ENCODE measurements at places on chromosomes 11 and 22.

DNA sequence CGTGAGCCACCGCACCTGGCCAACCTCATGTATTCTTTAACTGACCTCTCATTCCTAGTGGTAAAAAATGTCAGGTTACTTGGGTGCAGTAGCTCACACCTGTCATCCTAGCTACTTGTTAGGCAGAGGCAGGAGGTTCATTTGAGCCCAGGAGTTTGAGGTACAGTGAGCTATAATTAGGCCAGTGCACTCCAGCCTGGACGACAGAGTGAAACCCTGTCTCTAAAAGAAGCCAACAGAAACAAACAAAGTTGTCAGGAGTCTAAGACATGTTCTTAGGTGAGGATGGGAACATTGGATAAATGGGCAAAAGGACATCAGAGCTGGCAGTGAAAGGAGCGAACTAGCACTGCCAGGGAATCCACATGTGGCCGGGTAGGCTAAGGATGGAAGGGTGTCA, 18.1 kb downstream of the MADD start:
- DNase-seq = no peak

GRCh38 chr11:128551058-128551457, 36.3 kb downstream of the ETS1 start:
- DNase-seq = no peak

- DNase-seq = no peak
These were observed 29.5 kb downstream of the DKK3 start for GRCh38 chr11:11978792-11979487.

GRCh38 chr22:44664149-44664548, 37.9 kb upstream of the PRR5 start:
- DNase-seq = no peak

GRCh38 chr11:103528596-103528995, 419.4 kb downstream of the DYNC2H1 start:
- no peak for DNase-seq

DNA sequence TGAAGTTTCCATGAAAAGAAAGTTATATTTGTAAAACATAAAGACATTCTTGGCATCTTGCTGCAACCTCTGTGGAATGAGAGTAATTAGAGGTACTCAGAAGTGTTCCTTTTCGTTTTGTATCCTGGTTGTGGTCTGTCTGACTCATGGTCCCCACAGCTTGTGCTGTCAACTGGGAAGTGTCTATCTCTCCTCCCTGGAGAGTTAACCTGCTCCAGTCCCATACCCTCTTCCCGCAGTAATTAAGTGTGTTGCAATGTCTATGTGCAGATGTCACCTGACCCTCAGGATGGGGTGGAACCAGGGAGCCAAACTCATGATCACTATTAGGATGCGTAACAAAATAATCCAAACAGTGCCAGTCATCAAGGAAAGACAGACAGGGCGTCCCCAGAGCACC, 23.0 kb upstream of the ZDHHC13 start:
- no peak for DNase-seq

GRCh38 chr11:116221351-116221750, 551.4 kb downstream of the BUD13 start:
- no peak for DNase-seq

- no peak for DNase-seq
These were observed 4.6 kb upstream of the GALR3 start for GRCh38 chr22:37818409-37819104.

- no peak for DNase-seq
These were observed 71.5 kb downstream of the TYR start for GRCh38 chr11:89249196-89249595.

DNA sequence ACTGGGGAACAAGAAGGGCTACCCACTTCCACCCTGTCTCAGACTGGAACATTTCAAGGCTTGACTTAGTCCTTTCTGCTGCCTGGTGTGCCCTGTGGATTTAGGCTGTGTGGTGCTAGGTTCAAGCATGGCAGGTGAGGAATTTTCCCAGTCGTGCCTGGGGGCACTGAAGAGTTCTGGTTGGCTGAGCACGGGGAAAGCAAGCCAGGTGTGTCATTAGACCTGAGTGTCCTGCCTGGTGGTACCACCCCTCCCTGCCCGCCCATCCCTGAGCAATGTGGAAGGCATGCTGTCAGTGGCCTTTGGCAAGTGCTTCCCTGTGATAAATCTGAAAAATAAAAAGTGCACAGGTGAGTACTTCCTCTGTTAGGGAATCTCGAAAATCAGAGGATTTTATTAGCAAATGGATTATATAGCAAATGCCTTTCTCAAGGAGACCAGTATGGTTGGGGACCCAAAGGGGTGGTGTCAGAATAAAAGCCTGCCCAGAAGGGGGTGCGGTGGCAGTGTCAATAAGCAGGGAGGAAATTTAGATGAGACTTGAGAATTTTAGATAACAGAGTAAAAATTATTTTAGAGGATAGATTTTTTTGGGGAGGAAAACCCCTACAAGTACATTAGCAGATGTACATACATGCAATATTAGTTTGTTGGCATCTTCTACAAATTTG, 22.8 kb downstream of the TEAD1 start:
- DNase-seq = no peak

GRCh38 chr22:49327411-49328117, 500.1 kb downstream of the BRD1 start:
- no peak for DNase-seq

- no peak for DNase-seq
These were observed 4.6 kb downstream of the MRTFA start for GRCh38 chr22:40631925-40632324.

- no peak for DNase-seq
These were observed 21.0 kb upstream of the CFAP300 start for GRCh38 chr11:102026217-102026616.

GRCh38 chr22:25487508-25487907, 77.0 kb upstream of the GRK3 start:
- no peak for DNase-seq

- no peak for DNase-seq
These were observed 12.0 kb downstream of the ATXN10 start for GRCh38 chr22:45683680-45684079.

DNA sequence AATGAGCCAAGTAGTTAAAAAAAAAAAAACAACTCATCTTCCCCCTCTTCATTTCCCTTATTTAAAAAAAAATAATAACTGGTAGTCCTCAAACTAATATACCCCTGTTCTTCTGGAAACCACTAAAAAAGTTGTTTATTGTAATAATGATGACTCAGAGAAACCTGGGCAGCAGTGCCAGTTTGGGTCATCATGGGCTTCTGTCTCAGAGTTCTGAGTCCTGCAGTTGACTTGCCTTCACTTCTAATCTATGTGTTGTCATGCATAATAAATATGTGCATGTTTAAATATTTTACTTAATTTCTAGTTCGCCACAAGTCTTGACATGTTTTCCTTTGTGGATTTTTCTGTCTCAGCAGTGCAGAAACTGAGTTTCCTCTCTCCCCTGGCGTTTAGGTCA, 46.8 kb downstream of the PPP2R1B start:
- DNase-seq = no peak

GRCh38 chr11:58742981-58743880, 11.5 kb upstream of the GLYAT start:
- DNase-seq = no peak

GRCh38 chr11:104858882-104859775, 39.1 kb downstream of the CASP12 start:
- DNase-seq = peak; percentile 0

- DNase-seq = no peak
These were observed 771.0 kb upstream of the ARHGAP42 start for GRCh38 chr11:99916078-99916477.

- no peak for DNase-seq
These were observed 20.6 kb downstream of the BCO2 start for GRCh38 chr11:112195951-112196351.

DNA sequence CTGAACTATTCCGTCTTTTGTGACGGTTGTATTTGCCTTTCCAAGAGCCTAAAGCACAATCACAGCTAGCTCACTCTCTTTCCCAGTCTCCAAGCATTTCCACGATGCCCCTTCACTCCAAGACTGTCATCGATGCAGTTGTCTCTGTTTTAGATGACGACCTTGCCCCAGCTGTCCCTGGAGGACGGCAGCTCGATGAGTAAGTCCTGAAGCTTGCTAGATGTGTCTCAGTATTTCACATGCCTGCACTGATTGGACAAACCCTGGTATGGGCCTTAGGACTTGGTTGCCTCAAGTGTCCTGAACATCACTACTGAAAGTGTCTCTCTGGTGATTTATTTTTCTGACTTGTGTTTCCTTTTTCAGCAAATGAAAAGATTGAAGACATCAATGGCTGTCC, 129.9 kb downstream of the NAV2 start:
- no peak for DNase-seq

GRCh38 chr11:126115816-126116331, 53.2 kb upstream of the CDON start:
- DNase-seq = peak; percentile 28

- DNase-seq = no peak
These were observed 3.7 kb downstream of the PPM1F start for GRCh38 chr22:21948824-21949568.

DNA sequence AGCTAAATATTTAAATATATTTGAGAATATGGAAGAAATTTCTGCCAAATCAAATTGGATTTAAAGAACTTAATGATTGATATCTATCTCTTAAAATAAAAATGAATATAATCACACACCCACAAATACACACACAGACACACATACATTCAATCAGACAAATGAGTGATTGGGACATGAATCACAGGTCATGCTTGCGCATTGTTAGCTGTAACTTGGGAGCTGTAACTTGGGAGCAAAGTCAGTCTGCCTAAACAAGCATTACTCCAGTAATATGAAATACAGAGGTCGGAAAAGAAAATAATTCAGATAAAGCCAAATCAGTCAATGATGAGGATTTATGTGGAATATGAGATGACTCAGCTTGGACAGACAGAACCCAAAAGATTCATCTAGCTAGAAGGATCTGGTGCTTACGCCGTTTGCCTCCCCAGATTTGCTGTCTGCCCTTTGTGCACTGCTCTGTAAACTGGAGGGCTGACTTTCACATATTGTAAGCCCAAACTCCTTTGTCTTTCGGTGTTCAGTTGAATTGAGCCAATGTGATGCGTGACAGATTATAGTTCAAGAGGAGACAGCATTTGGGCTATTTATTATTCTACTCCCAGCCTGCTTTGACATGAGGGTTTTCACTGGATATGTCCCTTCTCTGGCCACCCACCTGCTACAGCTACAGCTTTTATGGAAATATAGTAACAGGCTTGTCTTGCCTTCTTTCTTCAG, 1.6 kb downstream of the OR56B1 start:
- DNase-seq = no peak

- no peak for DNase-seq
These were observed 151.5 kb downstream of the CHST1 start for GRCh38 chr11:45513821-45514340.

GRCh38 chr11:92804388-92804966, 165.0 kb upstream of the MTNR1B start:
- DNase-seq = no peak

DNA sequence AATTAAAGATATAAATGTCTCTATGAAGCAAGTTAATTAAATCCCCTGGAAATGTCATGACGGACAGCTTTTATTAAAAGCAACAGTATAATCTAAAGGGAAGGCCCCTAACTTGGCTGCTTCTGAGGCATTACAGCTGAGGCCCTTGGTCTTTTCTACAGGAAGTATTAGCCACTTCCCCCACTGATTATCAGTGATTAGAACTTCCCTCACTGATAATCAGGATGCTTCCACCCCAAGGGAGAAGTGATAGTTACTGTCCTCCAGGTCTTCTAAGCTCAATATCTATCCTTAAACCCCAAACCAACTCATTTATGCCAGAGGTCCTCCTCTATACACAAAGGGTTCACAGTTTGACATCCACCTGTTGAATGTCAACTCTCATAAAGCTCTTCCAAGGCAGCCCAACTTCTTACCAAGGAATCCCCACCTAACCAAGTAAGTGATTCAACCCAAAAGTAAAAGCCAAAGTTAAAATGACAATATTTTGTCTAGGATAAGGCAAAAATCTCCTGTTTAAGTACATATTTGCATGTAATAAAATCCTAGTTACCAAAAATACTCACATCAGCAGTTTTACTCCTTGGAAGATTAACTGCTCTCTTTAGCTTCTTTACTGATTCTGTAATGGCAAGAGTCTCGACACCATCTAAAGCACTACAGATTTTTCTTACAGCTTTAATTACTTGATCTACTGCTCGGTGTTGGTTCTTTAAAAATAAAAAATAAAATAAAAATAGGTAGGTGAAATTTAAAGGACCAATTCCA, 58.6 kb upstream of the RPS13 start:
- DNase-seq = no peak

GRCh38 chr11:100757646-100758045, 70.6 kb downstream of the ARHGAP42 start:
- no peak for DNase-seq

- DNase-seq = no peak
These were observed 11.5 kb upstream of the CASP4 start for GRCh38 chr11:104979839-104980238.

DNA sequence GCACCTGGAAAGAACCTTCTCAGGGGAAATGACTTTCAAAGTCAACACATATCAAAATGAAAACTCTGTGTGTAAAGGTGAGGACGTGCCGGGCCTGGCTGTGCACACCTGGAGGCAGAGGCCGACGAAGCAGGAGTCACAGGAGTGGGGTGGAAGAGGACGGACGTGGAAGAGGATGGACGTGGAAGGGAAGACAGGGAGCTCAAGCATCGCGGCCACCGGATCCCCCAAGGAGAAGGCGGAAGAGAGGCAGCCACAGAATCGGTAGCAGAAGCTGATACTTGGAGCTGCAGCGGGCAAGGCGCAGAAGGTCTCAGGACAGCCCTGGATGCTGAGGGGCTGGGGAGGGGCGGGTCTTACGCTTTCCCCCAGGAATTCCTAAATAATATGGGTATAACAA, 519.8 kb downstream of the BRD1 start:
- DNase-seq = no peak

DNA sequence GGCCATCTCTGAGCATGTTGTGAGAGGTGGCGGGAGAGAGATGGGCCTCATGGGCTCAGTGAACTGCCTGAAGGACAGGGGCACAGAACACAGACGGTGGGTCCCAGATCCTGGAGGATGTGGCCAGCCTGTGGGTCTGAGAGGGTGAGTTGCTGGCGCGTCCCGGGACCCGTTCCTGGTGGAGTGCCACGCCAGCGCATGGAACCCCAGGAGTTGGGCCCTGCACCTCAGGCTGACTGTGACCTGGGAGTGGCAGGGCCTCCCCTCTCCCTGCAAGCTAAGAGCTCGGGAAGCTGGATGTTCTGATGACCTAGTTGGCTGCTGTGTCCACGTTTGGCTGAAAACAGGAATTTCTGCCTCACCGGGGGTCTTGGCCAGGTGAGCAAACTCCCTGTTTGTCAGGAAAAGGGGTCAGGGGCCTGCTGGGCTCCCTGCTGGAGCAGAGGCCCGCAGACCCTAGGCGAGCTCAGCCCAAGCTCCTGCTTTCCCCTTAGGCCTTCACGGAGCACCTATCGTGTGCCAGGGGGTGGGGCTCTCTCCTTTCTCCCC, 15.0 kb downstream of the LRRC32 start:
- no peak for DNase-seq

GRCh38 chr22:46953968-46954765, 191.7 kb downstream of the TBC1D22A start:
- DNase-seq = no peak

- no peak for DNase-seq
These were observed 8.8 kb downstream of the BCL9L start for GRCh38 chr11:118916842-118917388.
